ENCODE measurements at places on chromosomes 4 and X.

GRCh38 chr4:121073004-121073435, 685 bp upstream of the NDNF start:
- no peak for DNase-seq

GRCh38 chrX:24494647-24495075, 29.6 kb downstream of the PDK3 start:
- no peak for DNase-seq

- no peak for DNase-seq
Observed at GRCh38 chr4:40976343-40976742, 226.6 kb downstream of the NSUN7 start.

- DNase-seq = no peak
Observed at GRCh38 chr4:122542411-122543236, 78.2 kb downstream of the IL21 start.

- DNase-seq = no peak
Observed at GRCh38 chrX:84118315-84118714, 69.7 kb downstream of the RPS6KA6 start.

DNA sequence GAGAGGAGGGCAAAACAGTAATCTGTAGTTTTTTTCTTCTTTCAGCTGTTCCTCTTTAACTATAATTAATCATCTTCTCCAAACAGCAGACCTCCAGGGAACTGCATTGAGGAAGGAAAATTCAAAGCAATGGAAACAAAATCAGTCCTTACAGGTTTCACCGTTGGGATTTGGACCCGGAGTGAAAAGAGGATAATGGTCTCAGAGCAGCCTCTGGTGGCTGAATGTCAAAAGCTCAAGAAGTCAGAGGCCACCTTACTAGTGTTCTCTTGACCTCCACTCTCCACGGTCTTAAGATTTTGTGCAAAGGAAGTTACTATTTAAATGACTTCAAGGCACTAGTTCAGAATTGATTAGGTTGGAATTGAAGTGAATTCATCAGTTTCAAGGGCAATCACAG, 16.0 kb upstream of the MID1 start:
- no peak for DNase-seq

DNA sequence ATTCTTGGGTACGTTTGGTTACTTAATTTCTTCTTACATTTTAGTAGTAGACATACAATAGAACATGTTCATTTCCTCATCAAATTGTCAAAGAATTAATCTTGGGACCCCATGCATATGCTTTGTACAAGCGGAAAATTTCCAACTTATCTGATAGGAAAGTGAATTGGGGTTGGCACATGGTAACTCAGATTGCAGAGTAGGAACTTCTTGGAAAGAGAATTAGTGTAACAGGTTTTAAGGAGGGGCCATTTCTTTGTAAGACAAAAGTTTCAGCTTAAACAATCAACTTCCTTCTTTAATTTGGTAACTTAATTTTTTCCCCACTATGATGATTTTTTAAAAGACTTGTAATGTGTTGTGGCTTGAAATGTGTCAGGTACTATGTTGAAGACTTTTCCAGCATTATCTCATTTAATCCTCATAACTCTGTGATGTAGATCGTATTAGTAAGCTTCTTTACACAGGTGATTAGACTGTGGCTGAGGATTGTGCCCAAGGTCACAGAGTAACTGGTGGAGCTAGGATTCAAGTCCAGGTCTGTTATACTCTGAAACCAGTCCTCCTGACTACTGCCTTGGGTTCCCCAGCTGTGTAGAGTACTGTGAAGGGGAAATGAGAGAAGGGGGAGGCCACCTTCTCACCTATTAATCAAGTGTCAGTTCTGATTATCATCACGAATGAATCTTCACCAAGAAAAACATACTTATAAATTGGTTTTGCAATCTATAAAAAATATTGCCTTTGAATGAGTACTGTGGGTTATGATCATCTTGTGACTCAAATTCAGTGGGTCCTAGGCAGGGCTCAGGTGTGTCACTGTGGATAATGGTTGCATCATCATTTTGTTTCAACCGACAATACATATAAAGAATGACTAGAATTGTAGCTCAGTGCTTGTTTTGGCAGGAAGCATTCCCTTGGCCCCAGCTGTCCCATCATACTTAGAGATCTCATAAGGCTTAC, 4.3 kb downstream of the GK start:
- DNase-seq = no peak

DNA sequence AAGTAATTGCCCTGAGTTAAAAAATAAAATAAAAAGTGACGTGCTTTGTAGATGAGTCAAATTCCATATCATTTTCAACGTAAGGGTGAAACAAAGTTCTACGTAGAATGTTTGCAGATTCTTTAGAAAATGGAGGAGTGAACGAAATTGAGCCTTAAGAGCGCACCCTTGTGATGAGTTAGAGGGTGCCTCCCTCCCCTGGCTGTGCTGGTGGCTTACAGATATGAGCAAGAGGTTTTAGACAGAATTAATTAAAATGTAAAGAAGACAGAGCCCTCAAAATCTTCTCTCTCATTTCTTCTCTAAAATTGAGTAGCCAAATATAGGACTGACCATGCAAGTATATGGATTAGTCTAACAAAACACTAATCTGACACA, 30.2 kb upstream of the LGI2 start:
- no peak for DNase-seq

GRCh38 chrX:12496343-12496742, 294.9 kb upstream of the PRPS2 start:
- no peak for DNase-seq

- DNase-seq = no peak
Observed at GRCh38 chrX:16433021-16433420, 216.9 kb upstream of the S100G start.

DNA sequence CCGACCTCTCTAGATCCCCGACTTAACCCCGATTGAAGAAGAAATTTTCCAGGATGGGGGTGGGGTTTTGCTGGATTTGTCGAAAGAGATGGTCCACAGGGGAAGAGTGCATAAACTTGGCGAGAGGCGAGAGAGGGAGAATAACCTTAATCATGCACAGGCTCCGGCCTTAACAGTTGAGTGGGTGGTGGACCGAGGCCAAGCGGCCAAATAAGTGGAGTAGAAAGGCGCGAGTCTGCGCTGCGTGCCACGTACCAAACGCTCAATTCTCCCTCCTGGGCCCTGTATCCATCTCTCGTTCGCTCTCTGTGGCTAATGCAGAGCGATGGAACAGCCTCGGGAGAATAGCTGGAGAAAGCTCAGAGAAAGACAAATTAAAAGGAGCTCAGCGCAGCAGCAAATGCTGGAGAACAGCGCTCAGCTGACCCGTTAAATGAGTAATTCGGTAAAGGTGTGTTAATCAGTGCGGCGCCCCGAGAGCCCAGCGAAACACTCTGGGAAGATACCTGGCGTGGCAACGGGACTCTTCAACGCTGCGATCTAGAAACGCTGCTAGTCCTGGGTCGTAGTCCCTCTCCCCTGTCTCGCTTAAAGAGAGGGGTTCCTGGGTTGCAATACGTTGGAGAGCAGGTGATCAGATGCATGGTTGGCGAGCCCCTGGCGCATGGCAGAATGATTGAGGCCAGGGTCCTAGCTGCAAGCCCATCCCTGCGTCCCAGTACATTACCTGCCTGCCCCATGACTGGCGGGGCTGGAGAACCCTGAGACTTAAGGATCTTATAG, 887 bp upstream of the IL1RAPL2 start:
- DNase-seq = no peak

GRCh38 chr4:140071806-140072205, 82.2 kb downstream of the MAML3 start:
- peak; percentile 47 for DNase-seq

DNA sequence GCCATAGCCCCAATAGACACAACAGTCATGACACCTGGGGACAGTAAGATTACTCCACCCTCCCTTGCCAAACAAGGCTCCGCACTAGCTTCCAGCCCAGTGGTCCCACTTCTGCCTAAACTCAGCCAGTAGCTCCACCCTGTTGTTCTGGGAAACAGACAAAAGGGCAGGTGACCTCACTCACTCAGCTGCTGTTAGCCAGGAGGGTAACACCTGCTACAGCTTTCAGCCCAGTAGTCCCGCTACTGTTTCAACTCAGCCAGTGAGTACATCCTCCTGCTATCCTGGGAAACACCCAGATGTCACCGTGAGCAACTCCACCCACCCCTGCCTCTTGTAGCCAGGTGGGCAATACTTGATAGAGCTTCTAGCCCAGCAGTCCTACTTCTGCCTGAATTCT, 162.7 kb upstream of the CPXCR1 start:
- no peak for DNase-seq

DNA sequence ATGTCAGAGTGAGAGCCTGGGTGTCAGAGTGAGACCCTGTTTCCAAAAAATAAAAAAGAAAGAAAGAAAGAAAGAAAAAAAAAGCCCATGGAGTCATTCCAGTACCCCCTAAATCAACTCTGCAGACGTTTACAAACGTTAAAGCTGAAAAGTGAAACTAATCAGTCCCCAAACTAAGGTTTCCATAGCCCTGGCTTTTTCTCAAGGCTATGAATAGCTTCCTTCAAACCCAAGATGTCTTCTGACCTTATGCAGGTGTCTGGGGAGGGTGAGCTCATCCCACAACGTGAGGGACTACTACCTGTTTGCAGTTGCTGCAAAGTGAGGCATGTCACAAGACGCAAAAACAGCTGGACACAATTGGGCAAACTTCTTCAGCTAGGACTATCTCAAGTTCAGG, 144.0 kb downstream of the SH3KBP1 start:
- no peak for DNase-seq

GRCh38 chr4:22480675-22481327, 35.1 kb downstream of the ADGRA3 start:
- DNase-seq = no peak

DNA sequence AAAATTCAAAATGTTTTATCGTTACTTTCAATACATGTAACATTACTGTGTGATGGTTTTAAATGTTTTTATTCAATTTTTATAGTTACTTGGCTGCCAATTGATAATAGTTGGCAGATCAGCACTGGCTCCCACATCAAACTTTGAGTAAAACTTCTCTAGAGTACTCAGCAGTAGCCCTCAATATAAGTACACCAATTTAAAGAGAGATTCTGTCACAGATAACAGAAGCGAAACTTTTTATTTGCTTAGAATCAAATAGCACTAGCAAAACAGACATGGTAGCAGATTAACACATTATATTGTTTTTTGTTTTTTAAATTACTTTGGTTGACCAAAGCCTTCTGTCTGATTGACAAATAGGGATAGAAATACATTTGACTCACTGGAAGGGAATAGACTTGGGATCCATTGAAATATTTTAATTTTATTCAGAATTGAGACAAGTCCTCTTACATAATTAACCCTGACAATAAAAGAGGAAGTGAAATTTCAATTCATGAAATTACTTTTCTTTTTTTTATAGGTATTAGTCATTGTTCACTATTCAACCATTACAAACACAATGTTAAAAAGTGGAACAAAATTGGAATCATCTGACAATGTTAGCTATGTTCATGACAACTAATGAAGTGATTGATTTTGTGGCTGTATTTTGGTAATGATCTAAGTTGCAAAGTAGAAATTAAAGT, 554.9 kb downstream of the KLHL4 start:
- DNase-seq = no peak

- DNase-seq = no peak
Observed at GRCh38 chr4:2154215-2154740, 87.6 kb downstream of the HAUS3 start.

DNA sequence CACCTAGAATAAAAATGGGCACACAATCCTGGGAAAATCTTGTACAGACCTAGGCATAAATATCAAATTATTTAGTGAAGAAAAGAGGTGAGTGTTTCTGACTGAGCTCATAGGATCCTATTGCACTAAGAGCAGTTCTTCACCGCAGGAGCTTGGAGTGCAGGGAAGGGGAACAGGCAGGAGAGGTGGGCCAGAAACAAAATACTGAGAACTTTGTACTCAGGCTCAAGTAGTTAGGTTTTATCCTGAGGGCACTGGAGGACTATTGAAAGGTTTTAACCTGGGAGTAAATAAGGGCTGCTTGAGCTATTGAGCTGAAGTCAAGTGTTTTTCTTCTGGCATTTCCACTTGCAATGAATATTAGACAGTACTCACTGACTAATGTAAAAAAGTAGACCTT, 12.2 kb downstream of the EPHA5 start:
- no peak for DNase-seq

DNA sequence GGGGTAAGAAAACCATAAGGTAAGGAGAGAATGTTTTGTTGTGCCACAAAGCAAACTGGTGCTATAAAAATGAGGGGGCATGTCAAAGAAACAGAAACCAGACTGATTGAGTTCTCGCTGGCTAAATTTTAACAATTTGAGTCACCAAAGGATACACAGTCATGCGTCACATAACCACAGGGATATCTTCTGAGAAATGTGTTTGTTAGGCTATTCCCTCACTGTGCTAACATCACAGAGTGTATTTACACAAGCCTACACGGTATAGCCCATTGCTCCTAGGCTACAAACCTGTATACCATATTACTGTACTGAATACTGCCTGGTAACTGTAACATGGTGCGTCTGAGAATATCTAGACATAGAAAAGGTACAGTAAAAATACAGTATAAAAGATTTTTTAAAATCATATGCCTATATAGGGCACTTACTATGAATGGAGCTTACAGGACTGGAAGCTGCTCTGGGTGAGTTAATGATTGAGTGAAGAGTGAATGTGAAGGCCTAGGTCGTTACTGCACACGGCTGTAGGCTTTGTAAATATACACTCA, 50.1 kb downstream of the FBXW7 start:
- no peak for DNase-seq

- no peak for DNase-seq
Observed at GRCh38 chr4:78312989-78313753, 238.4 kb upstream of the ANXA3 start.

- no peak for DNase-seq
Observed at GRCh38 chrX:22053481-22053880, 21.4 kb downstream of the PHEX start.

DNA sequence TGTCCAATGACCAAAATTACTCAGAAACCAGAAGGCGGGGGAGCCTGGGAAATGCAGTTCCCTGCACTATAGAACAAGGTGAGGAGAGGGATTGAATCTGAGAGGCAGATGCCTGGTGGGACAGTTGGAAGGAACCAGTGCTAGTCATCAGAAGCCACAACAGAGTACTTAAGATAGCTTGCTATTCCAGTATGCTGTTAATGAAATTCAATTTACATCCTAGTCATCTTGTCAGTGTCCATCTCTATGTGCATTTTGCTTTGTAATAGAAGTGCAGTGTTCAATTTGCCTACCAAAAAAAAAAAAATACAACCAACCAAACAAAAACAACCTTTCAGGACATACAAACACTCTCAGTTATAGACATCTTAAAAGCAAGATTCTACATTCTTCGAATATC, 679.1 kb upstream of the CPEB2 start:
- DNase-seq = no peak
